H9 (cell line): ENCODE measurements at places on chromosomes 2 and 18.

- peak; percentile 50 for DNase-seq
These were observed at the start of gene LONRF2 for GRCh38 chr2:100321866-100322820. TSS of gene LONRF2 (minus strand) at chr2:100322501. CDS start at chr2:100322093, 408 bp downstream.

DNA sequence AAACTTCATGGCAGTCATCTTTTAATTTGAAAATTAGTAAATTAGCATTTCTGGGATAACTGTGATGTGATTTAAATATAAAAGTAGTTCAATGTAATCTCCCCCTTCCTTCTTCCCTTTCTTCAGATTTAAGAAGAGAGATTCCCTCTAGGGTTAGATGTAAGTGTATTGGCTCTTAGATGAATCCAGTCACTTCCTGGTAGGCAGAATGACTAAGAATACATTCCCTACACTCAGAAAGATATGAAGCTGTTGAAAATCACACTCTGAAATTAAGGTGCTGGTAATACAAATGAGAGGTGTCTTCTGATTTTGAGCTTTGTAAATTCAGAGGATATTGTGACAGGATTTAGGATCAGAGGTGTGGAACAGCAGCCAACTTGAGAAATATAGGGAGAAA, 71.6 kb downstream of the TDRD15 start:
- no peak for DNase-seq

GRCh38 chr2:206154197-206154596, 5.0 kb downstream of the NDUFS1 start:
- no peak for DNase-seq

DNA sequence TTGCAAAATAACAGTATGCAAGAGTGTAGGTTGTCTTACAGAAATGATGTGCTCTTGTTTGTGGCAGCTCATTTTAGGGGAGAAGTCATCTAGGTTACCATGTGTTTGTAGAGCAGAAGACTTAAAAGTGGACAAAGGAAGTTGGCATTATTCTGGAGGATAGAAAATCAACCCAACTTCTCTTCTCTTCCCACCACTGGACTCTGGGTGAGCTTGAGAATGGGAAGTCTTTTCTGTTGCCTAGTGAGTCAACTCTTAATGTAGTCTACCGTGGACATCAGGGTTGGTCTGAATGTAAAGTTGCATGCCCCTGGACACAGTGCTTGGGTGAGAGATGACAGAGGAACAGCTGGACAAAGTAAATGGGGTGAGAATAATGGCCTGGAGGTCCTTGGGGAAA, 98.3 kb downstream of the FMNL2 start:
- no peak for DNase-seq

DNA sequence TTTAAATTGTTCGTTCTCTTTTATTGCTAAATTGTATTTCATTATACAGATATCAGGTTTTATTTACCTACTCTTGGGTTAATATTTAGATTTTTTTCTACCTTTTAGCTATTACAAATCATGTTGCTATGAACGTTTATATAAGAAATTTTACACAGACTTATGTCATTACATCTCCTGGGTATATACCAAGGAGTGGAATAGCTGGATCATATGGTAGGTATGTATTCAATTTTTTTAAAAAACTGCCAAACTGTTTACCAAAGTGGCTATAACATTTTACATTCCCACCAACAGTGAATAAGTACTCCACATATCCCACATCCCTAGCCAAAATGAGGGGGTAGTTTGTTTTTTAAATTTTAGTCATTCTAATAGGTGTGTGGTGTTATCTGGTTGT, 32.3 kb upstream of the BAZ2B start:
- DNase-seq, result no peak

- no peak for DNase-seq
These were observed 59.6 kb downstream of the TRPM8 start for GRCh38 chr2:233976690-233977294.

DNA sequence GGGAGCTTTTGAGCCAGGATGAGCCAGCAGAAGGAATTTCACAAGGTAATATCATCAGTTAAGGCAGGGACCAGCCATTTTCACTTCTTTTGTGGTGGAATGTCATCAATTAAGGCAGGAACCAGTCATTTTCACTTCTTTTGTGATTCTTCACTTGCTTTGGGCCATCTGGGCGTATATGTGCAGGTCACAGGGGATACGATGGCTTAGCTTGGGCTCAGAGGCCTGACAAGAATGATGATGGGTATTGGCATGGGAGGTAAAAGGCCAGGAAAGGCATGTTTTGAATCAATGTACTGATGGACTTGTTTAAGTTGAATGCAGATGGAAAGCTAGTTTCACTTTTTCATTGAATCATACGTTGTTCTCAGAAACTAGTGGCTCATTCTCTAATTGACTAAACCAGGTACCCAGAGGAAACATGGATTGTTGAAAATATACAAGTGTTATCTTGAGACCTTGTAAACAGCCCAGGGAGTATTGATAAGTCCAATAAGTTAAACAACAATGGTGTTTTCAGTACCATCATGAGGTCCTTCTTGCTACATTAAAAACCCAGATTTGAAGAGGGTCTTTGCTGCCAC, 1672.5 kb upstream of the DDX18 start:
- no peak for DNase-seq

DNA sequence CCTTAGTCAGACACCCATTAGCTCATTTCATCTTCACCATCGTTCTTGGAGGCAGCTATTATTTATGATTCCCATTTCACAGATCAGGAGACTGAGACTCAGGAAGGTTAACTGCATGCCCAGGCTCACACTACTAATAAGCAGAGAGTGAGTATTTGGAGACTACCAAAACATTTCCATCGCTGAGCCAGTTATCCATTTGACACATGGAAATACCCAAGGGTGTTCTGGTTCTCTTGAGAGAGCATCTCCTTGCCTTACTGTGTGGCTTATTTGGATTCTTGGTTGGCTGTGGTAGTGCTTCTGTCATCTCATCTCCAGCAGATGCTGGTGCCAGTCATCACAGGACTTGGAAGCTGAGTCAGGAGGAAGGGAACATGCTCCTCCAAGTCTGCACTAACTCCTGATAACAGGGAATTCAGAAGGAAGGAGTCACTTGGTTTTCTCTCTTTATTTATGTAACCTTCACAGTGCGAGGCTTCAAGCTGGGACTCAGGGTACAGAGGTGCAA, 55.2 kb downstream of the RASGRP3 start:
- DNase-seq, result no peak

- no peak for DNase-seq
These were observed 78.3 kb upstream of the TLK1 start for GRCh38 chr2:171238946-171239345.

GRCh38 chr18:32258148-32258547, 68.3 kb downstream of the MEP1B start:
- no peak for DNase-seq

DNA sequence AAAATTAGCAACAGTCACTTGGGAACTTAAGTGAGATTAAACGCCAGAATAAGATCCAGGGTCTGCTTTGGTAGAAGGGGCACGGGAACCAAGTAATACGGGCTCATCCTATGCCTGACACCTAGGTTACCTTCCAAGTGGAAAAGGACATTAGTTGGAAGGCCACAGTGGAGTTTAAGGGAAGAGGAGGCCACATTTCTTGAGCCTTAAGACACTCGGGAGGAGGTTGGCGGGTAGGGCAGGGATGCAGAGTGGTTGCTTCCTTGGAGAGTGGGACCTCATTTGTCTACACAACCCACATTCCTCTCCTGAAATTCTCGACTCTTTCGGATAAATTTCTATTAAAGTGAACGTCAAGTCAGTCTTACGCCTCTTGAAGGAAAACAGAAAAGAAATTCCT, 510 bp upstream of the DNAH6 start:
- no peak for DNase-seq

DNA sequence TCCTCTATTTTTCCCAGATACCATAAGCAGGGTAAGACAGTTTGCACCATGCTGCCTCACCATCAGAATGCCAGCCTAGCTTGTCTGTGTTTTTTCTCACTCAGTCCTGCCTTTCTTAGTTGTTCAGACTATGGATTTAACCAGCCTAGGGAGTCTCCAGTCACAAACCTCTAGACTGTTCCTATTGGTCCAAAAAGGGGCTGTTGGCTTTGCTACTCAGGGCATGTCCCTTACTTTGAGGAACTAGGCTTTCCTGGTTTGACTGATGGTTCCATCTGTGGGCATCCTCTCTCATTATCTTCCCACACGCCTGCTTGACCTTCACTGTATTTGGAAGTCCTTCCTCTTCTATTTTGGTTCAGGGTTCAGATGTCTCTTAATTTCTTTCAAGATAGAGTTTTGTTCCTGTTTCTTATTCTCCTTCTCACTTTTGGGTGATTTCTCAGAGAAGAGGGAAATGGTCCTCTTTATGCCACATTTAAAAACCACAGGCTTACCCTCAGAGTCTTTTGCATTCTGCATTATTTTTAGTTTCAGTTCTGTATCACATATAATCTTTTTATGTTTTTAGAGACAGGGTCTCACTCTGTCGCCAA, 31.3 kb upstream of the TMEM131 start:
- DNase-seq, result no peak

- no peak for DNase-seq
These were observed 32.4 kb downstream of the LHCGR start for GRCh38 chr2:48723129-48723528.

GRCh38 chr2:77508511-77508910, 13.7 kb downstream of the LRRTM4 start:
- no peak for DNase-seq

DNA sequence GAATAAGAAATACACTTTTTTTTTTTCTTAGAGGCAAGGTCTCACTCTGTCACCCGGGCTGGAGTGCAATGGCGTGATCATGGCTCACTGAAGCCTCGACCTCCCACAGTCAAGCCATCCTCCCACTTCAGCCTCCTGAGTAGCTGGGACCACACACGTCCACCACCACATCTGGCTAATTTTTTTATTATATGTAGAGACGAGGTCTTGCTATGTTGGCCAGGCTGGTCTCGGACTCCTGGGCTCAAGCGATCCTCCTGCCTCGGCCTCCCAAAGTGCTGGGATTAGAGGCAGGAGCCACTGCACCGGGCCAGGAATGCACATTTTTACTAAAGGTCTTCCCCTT, 2.4 kb downstream of the TGOLN2 start:
- no peak for DNase-seq

DNA sequence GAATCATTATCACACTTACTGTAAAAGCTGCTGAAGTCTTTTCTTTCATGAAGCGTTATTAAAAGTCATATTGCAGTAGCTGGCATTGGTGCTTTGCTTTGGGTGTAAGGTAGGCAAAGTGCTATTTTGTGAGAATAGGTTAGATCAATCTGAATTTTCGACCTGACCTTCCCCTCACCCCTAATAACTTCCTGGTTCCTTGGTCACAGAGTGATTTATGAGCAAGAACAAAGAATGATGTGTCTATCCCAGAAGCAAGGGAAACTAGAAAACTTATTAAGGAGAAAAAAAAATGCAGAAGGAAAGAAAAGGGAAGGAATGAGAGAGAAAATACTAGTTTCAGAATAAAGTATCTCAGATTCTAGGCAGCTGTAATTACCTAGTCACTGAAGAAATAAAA, 163.1 kb upstream of the MEIS1 start:
- DNase-seq, result no peak

DNA sequence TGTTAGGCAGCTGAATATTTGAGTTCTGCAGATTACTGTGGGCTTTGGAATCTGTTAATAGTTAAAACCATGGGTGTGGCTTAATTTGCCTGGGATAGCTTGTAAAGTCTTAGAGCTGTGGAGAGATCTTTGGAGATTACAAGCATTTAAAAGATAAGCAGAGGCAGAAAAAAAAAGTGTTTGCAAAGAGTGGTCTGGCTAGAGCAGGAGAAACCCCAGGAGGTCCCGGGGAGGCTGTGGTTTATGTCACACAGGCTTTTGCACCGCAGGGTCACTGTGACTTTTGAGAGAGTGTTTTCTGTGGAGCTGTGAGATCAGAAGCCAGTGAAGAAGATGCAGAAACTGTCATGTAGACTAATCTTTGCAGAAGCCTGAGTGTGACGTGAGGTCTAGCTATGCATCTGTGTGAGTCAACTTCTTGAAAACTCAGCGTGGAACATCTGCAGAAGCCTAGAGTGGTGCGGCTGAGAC, 49.0 kb downstream of the SETBP1 start:
- no peak for DNase-seq

DNA sequence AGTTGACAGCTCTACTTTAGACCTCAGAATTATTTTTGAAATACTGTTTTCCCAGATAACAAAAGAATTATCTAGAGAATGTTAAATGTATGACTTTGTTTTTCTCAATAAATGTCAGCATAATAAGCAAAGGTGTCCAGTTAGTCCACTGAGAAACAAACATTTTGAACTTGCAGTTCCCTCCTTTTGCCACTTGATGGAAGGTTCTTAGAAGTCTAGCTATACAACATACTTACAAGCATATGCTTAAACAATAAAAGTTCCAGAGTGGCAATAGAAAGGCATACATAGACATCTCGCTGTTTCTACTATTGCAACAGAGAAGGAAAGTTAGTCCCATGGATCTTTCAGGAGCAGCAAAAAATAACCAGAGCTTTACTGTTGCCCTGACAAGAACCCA, 11.8 kb downstream of the NDUFA10 start:
- DNase-seq, result no peak

DNA sequence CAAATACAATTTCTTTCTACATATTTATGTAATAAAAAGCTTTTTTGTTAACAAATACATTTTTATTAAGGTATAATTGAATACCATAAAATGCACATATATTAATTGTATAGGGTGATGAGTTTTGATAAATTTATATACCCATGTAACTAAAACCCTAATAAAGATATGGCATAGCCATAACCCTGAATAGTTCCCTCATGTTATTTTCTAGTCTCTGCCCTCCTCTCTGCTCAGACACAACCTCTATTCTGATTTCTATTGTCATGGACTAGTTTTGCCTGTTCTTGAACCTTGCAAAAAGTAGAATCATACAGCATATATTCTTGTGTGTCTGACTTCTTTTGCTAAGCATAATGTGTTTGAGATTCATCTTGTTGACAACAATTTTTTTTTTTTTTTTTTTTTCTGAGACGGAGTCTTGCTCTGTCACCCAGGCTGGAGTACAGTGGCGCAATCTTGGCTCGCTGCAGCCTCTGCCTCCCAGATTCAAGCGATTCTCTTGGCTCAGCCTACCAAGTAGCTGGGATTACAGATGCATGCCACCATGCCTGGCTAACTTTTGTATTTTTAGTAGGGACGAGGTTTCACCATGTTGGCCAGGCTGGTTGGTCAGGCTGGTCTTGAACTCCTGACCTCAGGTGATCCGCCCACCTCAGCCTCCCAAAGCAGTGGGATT, 38.6 kb upstream of the ZNF512 start:
- DNase-seq, result no peak
